ENCODE measurements at places on chromosomes 13 and 19.
A peak's percentile ranks its signal among the peaks of the same experiment; 100 is the strongest.

GRCh38 chr19:19997656-19998268, 41.5 kb downstream of the ZNF682 start:
- DNase-seq = no peak

- no peak for DNase-seq
Measured at GRCh38 chr13:41916173-41916954, 44.5 kb downstream of the VWA8 start.

GRCh38 chr13:98890186-98890585, 87.7 kb downstream of the DOCK9 start:
- DNase-seq = no peak

GRCh38 chr13:47472516-47472915, 528.6 kb downstream of the SUCLA2 start:
- DNase-seq = no peak

DNA sequence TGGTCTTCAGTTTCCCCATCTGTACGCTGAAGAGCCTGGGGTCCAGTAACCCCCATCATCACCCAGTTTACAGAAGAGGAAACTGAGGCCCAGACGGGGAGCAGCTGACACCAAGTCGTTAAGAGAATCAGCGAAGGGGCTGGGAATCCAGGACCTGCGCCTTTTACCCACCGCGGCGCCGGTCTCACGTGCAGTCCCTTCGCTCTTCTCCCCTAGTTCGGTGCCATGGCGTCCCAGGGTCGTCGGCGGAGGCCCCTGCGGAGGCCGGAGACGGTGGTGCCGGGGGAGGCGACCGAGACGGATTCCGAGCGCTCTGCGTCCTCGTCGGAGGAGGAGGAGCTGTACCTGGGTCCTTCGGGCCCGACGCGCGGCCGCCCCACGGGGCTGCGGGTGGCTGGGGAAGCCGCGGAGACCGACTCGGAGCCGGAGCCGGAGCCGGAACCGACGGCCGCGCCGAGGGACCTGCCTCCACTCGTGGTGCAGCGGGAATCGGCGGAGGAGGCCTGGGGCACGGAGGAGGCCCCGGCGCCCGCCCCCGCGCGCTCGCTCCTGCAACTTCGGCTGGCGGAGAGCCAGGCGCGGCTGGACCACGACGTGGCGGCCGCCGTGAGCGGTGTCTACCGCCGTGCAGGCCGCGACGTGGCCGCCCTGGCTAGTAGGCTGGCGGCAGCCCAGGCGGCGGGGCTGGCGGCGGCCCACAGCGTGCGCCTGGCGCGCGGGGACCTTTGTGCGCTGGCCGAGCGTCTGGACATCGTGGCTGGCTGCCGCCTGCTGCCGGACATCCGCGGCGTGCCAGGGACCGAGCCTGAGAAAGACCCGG, 698 bp downstream of the BLOC1S3 start:
- DNase-seq = no peak

- peak; percentile 21 for DNase-seq
Measured at GRCh38 chr19:35557539-35558399, 5.7 kb downstream of the ATP4A start.

DNA sequence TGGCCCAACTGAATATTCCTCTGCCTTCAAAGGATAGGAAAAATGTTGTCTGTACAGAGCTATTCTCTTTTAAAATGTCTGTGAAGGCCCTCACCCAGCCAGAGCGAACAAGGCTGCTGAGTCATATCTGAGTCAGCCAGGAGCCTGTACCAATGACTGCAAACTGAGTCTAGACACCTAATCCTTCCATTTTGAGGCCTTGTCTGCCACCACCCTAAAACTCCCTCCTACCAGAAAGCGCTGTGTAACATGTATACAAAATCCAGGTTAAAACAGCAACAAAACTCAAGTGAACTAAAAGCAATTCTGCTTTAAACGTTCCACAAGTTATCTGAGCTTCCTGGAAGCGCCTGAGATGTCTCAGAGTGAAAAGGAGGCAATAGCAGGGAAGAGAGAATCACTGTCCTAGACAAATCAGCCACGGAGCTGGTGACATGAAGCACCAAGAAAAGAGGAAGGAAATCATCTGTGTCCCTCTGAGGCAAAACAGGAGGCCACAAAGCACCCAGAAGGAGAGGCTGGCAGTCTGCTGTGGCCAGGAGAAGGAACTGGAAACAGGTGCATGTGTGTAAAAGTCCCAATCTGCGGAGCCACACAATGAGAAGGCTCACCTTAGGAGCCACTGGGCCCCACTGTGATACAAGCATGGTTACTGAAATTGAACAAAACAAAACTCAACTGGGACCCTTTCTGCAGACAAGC, 10.2 kb downstream of the DHRS12 start:
- DNase-seq = no peak

GRCh38 chr13:34290661-34291060, 472.7 kb downstream of the RFC3 start:
- no peak for DNase-seq

- DNase-seq = no peak
Measured at GRCh38 chr19:18423258-18424020, 4.2 kb downstream of the SSBP4 start.

DNA sequence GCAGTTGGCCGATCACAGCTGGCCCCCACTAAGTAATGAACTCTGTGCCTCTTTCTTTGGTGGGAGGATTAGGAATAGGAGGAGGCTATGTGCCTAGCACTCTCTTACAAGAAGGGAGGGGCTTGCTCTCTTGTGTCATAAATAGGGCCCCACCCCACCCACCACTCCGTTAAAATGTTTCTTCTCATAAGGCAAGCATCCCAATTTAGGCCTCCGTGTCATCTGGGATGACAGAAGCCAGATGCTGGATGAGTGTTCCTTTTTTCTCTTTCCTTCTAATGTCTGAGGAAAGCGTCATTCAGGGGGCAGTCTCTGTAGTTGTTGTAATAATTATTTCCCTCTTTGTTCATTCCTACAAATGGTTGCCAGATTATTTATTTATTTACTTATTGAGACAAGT, at the start of gene LIPE:
Gene LIPE, minus strand, starts transcription at position 76 of the 400 bp plus-strand sequence. CDS start 239 bp downstream, outside the sequence.
- no peak for DNase-seq

DNA sequence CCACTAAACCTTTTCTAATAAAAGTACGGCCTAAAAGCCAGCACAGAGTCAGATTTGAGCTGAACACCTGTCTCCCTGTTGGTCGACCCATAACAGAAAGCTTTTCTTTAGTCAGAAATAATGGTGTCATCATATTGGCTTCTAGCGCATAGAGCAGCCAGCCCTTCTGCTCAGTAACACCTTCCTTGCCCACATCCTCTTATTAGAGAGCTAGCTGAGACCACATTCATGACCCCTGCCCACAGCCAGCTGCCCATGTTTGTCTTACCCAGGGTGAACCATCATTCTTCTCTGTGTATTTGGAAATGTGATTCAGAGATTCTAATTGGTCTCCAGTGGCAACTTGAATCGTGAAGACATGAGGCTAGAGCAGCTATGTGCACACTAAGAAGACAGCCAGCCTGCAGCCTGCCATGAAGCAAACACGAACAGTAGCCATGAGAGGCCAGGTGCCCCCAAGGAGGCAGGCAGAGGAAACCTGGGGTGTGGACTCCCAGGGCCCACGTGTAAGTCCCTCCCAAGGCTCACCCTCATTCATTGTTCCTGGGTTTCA, 82.3 kb upstream of the PDCD5 start:
- DNase-seq = no peak

DNA sequence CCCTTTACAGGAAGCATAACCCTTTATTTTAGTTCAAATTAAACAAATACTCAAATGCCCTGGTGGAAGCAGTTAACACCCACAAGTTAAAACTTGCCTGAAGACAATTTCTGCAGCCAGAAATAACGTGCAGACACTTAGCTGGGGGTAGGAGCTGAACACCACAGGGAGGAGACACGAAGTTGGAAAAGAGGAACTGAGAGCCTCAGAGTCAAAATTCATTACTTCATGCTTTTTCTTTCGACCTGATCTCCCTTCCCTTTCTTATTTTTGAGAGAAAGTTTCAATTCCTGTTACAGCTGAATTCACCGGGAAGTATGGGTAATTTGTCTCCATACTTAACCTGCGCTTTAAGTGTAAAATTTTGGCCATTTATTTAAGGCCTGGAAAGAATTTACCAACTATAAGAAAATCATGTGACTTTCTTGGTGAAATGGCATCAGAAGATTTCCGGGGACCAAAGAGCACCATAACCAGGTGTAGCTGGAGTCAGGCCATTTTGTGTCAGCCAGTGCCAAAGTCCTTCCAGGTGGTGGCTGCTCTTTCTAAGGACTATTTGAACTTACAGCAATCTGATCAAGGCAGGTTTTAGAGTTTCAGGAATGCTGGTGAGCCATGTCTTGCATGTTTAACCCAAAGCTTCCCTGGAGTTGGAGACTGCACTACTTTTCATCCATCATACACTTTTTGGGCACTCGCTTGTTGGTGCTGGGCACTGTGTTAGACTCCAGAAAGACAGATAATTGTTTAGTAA, 46.5 kb upstream of the RCBTB2 start:
- DNase-seq = no peak

DNA sequence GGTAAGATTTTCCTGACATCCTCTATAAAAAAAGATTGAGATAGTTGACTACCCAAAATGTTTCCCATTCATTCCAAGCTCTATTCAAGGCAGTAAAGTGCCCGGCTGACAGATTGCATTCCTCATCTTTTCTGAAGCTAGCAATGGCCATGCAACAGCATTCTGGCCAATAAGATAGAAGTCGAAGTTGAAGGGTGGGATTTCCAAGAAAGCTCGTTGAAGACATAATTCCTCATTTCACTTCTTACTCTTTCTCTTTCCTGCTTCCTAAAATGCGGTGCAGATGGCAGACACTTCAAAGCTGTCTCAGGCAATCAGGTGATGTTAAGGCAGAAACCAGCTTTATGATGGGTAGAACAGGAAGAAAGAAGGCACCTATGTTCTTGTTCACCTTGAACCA, 13.4 kb upstream of the ALOX5AP start:
- no peak for DNase-seq

- no peak for DNase-seq
Measured at GRCh38 chr19:1307755-1308303, 22.2 kb downstream of the EFNA2 start.

DNA sequence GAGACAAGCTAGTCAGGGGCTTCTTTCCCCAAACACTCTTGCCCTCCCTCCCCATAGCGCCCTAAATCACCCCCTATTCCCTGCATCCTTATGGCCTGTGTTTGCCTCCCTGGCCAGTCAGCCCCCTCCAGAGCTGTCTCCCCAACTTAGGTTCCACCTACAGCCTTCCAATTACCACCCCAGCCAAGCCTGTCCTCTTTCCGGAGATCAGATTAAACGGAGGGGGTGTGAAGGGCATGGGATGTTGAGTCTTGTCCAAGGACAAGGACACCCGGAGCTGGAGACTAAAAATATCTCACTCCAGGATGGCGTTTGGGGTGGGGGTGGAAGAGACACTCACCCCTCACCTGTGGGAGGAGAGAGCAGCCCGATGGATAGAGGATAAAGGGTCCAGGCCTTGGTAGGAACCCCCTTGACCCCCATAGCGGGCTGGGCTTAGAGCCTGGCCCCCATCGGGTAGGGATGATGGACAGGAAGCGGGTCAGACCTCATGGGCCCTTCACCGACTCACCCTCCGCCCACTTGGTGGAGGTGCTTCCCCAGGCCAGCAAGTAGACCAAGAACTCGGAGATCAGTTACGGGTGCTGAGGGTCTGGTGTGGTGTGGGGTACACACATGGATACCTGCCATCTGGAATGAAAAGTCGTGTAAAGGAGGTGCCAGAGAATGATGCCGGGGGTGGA, 6.0 kb downstream of the ZNF865 start:
- DNase-seq = no peak

DNA sequence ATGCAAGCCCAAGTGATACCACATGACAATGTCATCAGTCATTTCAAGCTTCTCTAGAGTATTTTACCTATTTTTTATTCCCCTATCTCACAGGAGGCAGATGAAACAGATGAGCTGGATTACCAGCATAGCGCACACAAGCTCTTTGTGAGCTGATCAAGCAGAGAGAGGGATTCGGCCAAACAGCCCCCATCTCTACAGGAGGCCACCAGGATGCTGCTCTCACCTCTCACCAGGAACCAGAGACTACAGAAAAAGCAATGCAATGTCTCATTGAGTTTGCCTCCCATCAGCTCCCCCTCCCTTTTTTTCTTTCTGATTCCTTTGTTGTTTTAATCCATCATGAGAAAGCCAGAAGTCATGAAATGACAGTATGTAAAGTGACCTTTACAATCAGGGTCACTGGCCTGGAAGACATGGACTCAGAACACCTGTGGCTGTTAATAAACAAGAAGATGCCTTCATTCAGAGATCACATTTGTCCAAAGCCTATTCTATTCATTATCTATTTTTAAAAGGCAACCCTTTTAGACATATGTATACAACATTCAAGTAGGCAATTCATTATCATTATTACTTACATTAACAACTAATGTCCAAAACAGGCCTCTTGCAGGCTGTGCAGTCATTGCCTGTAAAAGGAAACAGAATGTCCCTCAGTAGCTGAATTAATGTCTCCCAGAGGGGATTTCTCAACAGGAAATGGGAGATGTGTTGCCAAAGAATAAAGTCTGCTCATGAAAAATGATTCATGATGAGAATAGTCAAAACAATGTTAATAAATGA, 656.6 kb downstream of the TBC1D4 start:
- no peak for DNase-seq

DNA sequence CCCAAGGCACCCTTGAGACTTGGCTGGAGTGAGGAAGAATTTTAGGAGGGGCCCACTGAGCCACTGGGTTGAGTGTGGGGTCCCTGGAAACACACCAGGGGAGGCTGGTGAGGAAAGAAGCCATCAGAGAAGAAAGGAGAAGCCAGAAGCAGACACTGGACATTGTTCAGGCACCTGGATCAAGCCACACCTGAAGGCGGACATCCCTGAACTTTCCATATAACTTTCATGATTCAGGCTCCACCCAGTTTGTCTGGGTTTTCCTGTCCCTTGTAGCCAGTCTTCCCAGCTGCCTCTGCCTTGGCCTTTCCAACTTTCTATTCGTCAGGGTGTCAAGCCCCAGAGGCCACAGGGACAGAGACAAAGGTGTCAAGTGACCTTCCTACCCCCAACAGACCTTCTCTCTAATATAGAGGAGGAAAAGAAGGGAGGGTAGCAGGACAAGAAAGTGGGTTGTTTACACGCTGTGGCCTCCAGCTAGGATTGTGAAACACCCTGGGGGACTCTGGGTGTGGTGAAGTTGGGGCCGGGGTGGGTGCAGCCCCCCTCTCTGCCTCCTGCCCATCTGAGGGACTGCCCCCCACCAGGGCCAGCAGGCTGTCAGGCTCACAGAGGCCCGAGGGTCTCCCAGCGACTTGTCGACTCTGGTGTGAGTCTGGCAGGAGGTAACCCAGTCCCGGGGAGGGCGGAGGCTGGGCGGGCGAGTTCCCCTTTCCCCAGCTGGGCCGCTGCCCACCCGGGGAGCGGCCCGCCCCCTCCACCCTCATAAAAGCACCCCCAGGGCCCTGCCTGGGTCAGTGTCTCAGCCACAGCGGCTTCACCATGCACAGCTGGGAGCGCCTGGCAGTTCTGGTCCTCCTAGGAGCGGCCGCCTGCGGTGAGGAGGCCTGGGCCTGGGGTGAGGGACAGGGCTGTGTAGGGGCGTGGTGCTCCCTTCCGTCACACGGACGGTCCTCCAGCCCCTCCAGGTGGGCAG, at the start of gene CFD:
Gene CFD, plus strand, starts transcription at position 797 of the 976 bp plus-strand sequence. Its CDS starts 26 bp downstream, at position 823.
- DNase-seq = no peak

- DNase-seq = no peak
Measured at GRCh38 chr13:93915269-93915809, 564.1 kb downstream of the DCT start.
